ENCODE measurements at places on chromosomes 6 and 20.

DNA sequence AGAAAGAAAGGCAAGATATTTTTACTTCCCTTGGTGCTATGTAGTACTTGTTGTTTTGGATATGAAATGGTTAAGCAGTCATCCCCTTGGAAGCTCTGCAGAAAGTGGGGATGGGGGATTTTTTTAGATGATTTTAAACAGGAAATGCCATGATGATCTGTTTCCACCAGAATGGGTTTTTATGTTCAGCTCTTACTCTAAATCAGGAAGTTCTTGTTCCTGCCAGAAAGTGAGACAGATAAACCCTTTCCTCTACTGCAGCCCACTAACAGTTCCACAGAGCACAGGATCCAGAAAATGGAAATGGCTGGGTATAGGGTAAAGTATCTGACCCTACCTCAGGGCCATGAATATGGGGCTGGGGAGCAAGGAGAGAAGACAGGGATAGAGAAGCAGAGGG, 32.1 kb upstream of the PPP1R3G start:
- ATAC-seq, result no peak

DNA sequence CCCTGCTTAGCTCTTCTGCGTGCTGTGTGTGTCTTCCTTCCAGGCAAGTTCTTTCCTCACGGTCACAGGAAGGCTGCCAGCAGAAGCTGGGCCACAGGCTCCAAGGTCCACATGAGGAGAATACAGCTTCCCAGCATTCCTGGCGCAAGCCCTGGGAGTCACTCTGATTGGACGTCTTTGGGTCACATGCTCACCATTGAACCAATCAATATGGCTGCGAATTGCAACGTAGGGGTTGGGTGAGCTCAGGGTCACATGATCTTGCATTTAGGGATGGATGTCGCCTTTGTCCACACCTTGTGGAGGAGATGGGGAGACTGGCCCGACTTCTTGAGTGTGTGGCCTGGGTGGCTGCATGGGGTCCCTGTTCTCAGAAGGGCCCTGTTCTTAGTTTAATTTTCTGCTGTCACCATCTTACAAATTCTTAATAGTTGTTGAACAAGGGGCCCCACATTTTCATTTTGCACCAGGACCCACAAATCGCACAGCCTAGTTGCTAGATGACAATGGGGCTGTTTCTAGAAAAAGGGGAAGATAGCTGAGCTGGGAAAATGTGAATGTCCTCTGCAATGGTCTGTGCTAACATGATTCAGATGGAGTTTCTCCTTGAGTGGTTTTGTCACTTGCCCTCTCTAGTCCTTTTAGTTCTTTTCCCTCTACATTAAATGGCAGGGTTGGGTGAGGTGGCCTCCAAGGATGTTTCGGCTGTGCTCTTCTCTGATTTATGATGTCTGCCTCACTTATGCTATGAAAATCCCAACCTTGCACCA, 149.6 kb downstream of the CDH26 start:
- no peak for ATAC-seq

GRCh38 chr6:111230351-111231089, 143.2 kb downstream of the SLC16A10 start:
- ATAC-seq, result no peak

GRCh38 chr6:33213989-33214335, 5.7 kb downstream of the RING1 start:
- no peak for ATAC-seq

- ATAC-seq, result peak; percentile 53
Measured at GRCh38 chr6:27176523-27177484, 70.7 kb upstream of the PRSS16 start.
